Stimulated activated CD4-positive, alpha-beta T cell treated with anti-CD3 and anti-CD28 coated beads, Interleukin-1b, Interleukin-23, amount 100 ng/mL, for 24 hours (primary cell): ENCODE measurements at places on chromosomes 1 and 21.
A peak's percentile ranks its signal among the peaks of the same experiment; 100 is the strongest.

DNA sequence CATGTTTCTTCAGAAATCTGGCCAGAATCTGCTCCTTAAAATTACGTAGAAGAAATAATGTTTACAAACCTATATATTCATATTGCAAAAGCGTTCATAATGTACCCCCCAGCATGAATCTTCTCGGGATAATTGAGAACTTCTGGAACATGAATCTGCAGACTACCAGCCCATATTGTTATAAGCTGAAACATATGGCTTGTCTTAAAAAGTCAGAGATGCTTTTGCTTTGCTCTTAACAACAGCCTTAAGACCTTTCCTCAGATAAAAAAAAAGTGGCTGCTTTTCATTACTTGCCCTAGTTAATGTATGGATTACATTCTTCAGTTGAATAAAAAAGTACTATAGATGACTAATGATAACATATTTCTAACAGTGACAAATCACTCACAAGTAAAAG lies 15.0 kb upstream of the ZZZ3 start:
- no peak for DNase-seq

- no peak for DNase-seq
Measured at GRCh38 chr1:207992677-207993236, 81.8 kb upstream of the CD34 start.

DNA sequence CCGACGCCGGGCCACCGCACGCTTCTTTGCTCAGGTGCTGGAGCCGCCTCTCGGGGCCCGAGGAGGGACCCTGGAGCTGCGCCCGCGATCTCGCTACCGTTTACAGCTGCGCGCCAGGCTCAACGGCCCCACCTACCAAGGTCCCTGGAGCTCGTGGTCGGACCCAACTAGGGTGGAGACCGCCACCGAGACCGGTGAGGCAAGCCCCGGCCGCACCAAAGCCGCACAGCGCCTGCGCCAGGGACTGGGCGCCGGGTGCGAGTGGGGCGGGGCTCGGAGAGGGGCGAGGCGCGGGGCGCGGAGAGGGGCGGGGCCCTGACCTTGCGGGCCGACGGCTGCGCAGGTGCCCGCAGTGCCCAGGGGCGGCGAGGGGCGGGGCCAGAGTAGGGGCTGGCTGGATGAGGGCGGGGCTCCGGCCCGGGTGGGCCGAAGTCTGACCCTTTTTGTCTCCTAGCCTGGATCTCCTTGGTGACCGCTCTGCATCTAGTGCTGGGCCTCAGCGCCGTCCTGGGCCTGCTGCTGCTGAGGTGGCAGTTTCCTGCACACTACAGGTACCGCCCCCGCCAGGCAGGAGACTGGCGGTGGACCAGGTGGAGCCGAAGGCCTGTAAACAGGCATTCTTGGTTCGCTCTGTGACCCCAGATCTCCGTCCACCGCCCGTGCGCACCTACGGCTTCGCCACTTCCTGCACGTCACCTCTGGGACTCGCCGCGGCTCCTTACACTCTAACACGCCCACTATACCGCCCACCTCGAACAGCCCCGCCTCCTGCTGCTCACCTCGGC lies 9.8 kb upstream of the CDC20 start:
- peak; percentile 36 for DNase-seq

- no peak for DNase-seq
Measured at GRCh38 chr21:14975136-14975919, 89.5 kb downstream of the NRIP1 start.

GRCh38 chr21:32364796-32365195 lies 28.0 kb downstream of the URB1 start:
- DNase-seq, result no peak

DNA sequence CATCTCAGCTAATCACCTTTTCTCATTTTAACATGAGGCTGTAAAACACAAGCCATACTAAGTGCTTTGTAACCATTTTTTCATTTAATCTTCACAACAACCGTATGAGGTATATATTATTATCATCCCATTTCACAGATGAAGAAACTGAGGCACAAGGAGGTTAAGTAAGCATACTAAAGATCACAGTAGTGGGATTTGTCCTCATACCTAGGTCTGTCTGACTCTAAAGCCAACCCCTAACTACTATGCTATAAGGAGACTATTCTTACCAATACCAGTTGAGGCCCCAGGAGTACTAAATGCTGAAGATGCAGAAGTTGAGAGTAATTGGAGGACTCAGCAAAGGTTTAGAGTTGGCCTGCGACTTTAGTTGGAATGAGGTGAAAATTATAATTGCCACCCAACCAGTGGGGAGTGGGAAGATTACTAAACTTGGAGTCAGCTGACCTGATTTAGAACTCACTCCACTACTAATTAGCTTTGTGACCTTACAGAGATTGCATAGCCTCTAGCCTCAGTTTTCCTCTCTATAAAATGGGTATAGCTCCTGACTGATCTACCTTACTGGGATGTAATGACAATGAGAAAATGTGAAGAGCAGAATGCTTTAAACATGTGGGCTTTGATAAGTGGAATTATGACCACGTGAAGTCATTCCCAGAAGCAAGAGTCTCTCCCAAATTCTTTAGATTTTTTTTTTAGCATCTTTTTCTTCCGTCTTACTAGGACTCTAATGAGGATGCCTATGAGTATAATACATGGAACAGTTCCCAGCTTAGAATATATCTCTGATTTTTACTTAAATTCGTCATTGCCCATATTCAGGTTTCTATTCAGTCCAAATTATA lies 85.8 kb upstream of the IPO9 start:
- no peak for DNase-seq

DNA sequence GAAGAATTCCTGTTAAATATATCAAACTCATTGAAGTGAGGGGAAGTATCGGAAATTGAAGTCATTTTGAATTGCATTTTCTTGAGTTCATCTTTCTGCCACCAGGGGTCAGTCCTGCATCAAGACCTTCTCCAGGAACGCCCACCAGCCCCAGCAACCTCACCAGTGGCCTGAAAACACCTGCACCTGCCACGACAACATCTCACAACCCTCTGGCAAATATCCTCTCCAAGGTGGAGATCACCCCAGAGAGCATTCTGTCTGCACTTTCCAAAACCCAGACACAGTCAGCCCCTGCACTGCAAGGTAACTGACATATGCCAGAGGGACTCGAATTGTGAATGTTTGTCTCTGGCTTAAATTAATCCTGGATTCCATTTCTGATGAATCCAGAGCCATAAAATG lies 22.8 kb upstream of the TARS2 start:
- peak; percentile 55 for DNase-seq
